ENCODE measurements at places on chromosomes 2 and 18.

GRCh38 chr2:75493230-75493629 lies 67.5 kb downstream of the EVA1A start:
- DNase-seq, result no peak

DNA sequence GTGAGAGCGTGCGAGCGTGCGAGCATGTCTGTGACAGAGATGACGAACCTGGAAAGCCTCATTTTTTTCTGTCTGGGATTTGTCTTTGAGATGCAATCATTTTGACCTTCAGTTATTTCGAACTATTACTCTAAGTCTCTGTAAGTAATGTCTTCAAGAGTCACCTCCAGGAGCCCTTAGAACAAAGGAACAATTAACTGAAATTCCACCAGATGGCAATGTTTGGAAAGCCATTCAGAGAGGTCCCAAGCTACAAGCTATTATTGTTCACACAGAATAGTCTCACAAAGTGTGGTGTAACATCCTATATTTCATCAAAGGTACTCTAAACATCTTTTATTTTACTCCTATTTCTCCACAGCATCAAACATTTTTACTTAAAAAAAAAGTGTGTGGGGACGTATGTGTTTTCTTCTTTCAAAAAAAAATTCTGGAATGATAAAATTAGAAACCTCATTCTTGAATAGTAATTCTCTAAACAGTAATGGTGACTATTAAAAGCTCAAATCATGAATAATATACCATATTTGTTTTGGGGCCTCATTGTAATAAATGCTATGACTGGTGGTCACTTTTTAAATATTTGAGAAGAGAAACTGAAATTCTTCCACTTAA lies 35.1 kb upstream of the MAPRE2 start:
- DNase-seq, result peak; percentile 77

DNA sequence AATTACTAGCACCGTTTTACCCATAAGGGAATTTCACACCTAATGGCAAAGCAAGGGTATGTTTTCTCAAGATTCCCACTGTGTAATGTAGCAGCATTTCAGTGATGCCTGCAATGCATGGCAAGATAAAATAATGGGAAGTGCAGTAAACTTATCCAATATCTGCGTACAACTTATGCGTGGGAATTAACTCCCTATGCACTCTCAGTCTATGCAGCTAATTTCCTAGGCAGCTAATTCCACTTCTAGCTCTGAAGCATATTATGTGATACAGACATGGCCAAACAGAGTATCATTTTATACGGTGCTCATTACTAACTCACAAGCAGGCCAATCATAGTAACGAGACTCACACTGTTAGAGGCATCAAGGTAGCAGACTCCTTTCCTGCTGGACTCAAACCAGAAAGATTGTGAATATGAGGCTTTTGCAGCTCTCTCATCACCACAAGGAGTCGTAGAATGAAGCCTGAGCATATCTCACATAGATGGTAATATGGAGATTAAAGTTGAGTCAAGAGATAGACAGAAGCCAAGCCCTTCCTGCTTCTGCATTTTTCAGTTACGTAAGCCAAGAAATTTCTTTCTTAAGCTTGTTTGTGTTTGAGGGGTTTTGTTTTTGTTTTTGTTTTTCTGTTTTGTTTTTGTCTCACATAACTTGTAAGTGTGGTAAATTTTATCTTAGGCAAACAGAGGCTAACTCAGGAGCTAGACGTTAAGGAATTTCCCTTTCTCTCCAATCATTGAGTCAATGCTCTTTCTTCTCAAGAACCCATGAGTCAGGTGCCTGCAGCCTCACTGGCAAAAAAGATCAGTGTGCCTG lies 34.8 kb upstream of the ITGAV start:
- DNase-seq, result no peak

- peak; percentile 61 for DNase-seq
These were observed 311.1 kb downstream of the TXNL1 start for GRCh38 chr18:56327191-56327885.

DNA sequence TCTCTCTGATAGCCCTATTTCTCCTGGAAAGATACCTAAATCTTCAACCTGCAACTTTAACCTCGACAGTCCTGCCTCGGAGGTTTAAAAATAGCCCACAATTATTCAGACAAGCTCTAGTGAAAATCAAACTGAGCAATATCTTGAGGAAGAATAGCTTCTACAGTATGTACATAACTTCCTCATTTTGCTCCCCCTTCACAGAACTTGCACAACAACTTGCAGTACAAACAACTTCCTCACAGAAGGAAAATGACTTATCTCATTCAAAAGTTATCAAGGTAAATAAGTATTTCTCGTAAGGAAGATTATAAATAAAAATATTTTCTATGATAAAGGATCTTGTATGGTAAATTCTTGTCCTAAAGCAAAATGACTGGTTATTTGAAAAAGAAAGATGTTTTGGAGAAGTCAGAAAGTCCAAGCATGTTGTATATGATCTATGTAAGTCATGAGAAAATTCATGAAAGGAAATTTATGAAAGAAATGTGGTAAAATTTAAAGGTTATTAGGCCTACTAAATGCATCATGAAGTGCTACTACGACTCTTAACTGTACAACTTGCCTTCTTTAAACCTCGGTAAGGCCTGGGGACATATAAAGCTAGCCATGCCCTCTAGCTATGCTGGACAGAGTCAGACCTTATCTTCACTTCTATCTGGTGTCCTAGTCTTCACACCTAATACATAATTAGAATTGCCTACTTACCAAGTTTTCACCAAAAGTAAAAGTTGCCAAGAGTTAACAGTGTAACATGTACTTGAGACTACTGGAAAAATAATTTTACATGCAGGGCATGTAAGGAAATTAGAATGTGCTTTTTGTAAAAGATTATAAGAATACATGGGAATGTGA lies 394.5 kb downstream of the DLGAP1 start:
- no peak for DNase-seq

DNA sequence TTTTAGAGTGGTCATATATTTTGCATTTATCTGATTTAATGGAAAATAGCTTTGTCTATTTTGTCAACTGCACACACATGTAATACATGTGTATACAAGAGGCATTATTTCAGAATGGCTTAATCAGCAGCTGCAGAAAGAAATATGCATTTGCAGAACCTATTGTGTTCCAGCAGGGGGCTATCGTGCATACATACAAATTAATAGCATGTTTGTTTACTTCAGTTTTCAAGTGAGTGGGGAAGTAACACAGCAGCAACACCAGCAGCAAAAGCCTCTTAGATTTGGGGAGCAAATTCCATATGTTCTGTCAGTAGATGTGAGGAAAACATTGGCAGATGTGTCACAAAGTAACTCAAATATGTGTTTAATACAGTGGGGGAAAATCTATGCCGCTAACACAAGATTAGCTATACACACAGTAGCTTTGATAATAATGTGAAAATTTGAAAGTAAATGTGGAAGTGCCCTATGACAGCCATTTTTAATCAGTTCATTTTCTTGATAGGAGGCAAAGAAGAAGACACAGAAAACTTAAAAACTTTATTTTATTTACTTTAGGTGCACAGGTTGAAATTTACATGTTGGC lies 218.1 kb downstream of the WDR7 start:
- DNase-seq, result peak; percentile 41

DNA sequence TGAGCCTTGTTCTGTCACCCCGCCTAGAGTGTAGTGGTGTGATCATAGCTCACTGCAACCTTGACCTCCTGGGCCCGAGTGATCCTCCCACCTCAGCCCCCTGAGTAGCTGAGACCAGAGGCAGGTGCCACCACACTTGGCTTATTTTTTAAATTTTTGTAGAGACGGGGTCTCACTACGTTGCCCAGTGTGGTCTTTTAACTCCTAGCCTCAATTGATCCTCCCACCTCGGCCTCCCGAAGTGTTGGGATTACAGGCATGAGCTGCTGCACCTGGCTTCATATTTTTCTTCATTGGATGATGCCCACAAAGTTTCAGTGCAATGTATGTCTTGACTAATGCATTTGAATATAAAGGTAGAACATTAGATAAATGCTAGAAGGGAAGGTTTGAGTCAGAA lies 120.8 kb downstream of the FMNL2 start:
- no peak for DNase-seq

DNA sequence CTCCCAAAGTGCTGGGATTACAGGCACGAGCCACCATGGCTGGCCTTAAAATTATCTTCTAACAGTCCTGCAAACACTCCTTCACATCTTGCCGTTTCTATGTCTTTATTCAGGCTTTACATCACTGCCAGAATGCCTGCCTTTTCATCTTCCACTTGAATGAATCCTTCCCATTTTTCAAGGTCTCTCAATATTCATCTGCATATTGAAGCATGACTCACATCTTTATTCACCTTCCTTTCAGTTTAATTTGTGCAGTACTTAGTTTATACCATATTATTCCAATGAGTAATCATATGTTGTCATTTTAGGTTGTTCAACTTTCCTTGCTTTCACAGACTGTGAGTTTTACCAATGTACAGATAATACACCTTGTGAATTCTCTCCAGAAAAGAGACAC lies 510.1 kb upstream of the PIK3C3 start:
- DNase-seq, result no peak

DNA sequence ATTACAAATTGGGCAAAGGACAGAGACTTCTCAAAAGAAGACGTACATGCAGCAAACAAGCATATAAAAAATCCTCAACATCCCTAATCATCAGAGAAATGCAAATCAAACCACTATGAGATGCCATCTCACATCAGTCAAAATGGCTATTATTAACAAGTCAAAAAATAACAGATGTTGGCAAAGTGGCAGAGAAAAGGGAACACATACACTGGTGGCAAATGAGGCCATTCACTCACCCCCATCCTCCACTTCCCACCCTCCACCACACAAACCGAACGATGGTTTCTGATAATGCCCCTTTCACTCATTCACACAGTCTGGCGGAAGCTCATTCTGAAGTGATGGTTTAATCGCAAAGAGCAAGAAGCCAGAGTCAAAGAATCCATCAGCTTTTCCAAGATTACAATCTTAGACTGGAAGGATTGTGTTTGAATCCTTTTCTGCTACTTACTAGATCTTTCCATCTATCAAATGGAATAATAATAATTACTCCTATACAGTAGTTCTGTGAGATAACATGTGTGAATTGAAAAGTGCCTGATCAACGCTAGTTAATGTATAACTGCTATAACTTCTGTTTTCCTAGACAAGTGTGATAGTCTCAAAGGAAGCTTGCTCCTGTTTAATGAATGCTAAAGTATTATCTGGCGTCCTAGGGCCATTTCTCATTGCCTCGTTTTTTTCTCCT lies 16.9 kb upstream of the CD28 start:
- DNase-seq, result no peak

- peak; percentile 64 for DNase-seq
These were observed 84.6 kb downstream of the PLCL1 start for GRCh38 chr2:197889041-197889440.

DNA sequence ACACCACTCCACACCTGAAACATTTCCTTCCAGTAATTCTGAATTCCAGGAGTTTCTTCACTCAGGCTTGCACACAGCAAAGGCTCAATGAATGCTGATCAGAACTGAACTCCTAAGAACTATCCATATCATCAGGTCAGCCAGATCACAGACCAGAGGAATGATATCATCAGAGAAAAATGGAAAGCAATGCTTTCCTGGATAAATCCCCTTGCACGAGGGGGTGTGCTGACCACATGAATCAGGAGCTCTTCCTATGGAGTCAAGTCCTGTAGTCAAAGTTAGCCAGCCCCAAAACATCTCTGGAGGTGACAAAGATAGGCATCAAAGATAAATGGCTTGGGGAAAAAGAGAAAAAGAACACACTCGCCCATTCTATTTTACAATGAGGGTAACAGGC lies 83.8 kb upstream of the ACVR2A start:
- peak; percentile 10 for DNase-seq

GRCh38 chr2:27967076-27967475 lies 76.5 kb downstream of the BABAM2 start:
- no peak for DNase-seq

GRCh38 chr2:190646780-190647522 lies 1.9 kb upstream of the NAB1 start:
- peak; percentile 25 for DNase-seq

DNA sequence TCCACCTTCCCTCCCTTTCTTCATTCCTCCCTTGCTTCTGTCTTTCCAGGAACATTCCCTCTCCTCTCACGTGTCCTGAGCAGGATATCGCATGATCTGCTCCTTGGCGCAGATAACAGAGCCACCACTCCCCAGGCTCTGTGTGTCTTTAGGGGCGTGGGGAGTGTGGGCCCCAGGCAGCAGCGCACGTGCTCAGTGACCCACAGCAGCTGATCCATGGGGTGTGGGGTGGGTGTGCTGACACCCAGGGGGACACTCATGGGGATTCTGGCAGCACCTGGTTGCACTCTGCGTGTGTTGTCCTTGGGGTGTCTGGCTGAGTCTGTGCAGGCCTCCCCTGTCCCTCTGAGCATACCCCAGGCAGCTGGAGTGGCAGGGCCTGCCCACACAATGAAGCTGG lies 9.9 kb upstream of the FOSL2 start:
- DNase-seq, result no peak

DNA sequence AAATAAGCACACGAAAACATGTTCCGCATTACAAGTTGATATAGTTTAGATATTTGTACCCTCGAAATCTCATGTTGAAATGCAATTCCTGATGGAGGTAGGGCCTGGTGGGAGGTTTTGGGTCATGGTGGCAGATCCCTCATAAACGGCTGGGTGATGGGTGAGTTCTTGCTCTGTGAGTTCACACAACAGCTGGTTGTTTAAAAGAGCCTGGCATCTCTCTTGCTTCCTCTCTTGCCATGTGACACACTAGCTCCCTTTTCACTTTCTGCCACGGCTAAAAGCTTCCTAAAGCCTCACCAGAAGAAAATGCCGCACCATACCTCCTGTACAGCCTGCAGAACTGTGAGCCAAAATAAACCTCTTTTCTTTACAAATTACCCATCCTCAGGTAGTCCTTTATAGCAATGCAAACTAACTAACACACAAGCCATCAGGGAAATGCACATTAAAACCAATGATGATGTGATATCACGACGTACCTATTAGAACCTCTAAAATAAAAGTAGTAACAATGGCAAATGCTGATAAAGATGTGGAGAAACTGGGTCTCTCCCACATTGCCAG lies 188.5 kb downstream of the ANAPC1 start:
- DNase-seq, result no peak

- peak; percentile 61 for DNase-seq
These were observed 13.3 kb upstream of the FAP start for GRCh38 chr2:162256591-162256991.

GRCh38 chr18:69209761-69210160 lies 190.9 kb upstream of the DOK6 start:
- no peak for DNase-seq

- no peak for DNase-seq
These were observed 162.7 kb upstream of the NT5C1B start for GRCh38 chr2:18752022-18752493.

GRCh38 chr18:23243178-23243577 lies 107.9 kb downstream of the CABLES1 start:
- DNase-seq, result no peak
